ENCODE measurements at places on chromosomes 1 and 21.

DNA sequence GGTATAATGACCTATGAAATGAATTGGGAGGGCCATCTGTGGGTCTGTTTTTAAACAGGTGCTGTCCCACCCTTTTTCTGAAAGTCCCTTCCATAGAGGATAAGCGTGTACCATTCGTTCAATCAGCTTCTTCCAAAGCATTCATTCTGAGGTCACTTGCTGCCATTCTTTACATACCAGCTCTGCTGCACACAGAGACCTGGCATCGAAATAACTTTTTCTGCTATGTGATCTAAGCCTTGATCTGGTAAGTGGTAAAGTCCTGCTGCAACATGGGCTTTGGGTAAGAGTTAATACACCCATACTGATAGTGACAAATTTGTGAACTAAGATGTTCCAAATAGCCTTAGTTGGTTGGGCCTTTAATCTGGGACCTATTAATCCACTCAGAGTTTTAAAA is 38.9 kb downstream of the DR1 start:
- DNase-seq = no peak

GRCh38 chr1:227734856-227735538 is at the start of the genes JMJD4 and SNAP47:
Gene JMJD4, minus strand, starts transcription at chr1:227735302. Its CDS starts 29 bp downstream, at chr1:227735273.
Gene SNAP47, plus strand, starts transcription at chr1:227735435. Its CDS starts 12,302 bp downstream, at chr1:227747737.
- DNase-seq = peak; percentile 28

GRCh38 chr1:8625981-8626898 is 191.2 kb downstream of the RERE start:
- peak; percentile 93 for DNase-seq

GRCh38 chr1:112692681-112693080 is 14.2 kb downstream of the RHOC start:
- no peak for DNase-seq

- DNase-seq = peak; percentile 17
Measured at GRCh38 chr1:92291372-92291999, 7.3 kb downstream of the GLMN start.
